ENCODE measurements at places on chromosomes 3 and 15.

DNA sequence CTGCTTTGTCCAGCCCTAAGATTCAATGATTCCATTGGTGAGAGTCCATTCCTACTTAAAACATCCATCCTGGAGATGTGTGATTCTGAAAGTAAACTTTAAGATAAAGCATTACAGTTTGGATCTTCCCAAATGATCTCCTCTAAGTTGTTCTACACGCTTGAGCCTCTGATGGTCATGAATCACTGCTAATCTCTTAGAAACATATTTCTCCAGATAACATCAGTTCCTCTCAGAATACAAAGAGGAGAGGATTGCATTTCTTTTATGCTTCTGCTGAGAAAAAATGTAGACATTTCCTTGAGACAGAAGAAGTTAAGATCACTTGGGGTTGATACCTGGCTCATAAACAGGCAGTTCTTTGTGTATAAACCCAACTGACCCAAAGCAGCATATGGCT lies 281.2 kb upstream of the DPH6 start:
- DNase-seq: no peak

DNA sequence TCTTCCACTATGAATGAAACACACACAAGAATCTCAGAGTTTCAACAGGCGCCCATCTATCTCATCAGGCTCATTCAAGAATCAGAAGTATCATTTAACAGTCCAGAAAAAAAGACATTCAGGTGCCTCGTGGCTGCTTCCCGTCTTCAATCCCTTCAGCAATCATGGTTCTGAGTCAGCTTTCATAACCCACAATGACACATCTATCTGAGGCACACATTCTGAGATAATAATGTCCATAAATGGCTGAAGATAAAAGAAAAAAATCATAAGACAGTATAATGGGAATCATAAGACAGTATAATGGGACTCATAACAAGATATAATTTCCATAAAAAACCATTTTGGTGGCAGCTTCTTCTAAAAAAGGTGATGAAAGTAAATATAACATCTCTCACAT lies 52.4 kb downstream of the TNIK start:
- no peak for DNase-seq

DNA sequence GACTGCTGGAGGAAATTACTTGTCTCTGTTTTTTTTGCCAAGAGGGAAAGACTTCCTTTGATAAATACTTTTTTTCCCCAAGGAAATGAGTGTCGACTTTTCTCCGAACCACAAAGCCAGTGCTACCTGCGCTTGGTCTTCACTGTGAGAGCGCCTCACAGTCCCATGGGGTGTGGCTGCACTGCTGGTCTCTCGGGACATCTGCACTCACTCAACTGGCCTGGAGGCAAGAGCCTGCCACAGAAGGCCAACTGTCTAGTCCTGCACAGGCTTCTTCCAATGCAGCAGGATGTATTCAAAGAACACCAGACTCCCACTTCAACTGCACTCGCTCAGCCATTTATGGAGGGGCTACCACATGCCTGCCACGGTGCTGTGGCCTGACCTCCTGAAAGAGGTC lies 40.6 kb upstream of the CGNL1 start:
- DNase-seq: no peak

DNA sequence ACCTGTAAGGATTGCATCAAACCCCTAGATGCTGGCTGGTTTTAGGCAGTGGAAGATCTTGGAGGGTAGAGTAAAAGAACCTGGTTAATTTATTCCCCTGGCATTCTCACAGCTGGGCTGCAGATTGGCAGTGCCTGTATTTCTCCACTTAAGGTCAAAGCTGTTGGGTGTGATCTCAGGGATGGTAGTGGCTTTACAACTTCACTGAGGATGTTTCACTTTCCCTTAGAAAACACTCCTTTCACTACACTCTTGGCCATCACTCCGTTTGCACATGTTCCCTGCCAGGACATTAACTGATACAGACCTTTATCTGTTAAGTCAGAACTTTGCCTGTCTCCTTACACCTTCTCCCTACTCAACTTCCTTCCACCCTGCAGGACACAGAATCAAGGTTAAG lies 779.1 kb upstream of the SEMA6D start:
- DNase-seq: no peak

DNA sequence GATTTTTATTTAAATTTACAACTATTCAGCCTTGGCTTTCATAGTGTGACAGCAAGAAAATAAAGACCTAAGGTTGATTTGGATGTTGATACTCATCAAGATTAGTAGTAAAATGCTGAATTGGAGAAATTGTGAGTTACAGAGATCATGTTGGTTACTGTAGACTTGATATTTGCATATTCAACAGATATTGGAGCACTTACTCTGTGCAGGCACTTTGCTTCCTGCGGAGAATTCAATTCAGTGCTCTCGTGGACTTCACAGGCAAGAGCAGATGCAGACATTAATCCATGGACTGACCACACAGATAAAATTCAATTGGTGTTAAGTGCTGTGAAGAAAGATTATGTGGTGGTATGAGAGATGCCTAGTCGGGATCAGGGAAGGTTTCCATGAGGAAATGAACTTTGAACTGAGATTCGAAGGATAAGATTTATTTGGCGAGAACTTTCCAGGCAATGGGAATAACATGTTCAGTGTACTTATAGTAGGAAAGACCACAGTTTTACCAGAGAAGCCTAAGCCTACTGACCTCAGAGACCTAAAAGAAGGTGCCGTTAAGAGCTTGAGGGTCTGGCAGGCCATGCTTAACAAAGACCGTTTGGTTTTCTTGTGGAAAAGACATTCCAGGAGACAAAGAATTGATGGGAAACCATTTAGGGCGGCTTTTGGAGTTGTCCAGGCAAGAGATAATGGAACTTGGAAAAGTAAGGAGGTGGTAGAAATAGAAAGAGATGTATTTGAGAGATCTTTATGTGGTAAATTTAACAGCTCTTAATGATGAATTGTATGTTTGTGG lies 4.3 kb downstream of the SELENOT start:
- no peak for DNase-seq

DNA sequence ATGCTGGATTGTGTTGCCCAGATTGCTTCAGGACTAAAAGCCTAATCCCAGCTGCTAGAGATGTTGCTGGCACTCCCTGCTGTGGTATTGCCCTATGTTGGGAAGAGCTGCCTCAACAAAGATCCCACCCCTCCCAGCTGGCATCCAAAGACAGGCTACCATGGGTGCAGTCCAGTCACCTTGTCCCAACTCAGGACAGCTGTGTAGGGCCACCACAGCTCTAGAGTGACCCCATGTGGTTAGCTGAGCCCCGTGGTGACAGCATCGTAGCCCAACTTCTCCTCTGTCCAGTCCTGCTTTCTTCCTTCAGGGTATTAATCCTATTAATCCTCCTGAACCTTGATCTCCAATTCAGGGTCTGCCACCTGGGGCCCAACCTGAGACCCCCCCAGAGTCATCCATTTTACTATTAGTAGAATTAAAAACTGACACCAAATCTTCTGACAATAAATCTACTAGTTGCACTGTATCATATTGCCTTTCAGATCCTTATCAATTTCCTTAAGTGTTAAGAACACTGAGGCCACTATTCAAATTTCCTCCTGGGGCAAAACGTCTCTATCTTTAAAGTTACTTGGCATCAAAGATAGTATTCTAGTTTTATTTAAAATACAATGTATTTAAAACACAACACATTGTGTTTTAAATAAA lies 83.5 kb downstream of the AQP9 start:
- no peak for DNase-seq

DNA sequence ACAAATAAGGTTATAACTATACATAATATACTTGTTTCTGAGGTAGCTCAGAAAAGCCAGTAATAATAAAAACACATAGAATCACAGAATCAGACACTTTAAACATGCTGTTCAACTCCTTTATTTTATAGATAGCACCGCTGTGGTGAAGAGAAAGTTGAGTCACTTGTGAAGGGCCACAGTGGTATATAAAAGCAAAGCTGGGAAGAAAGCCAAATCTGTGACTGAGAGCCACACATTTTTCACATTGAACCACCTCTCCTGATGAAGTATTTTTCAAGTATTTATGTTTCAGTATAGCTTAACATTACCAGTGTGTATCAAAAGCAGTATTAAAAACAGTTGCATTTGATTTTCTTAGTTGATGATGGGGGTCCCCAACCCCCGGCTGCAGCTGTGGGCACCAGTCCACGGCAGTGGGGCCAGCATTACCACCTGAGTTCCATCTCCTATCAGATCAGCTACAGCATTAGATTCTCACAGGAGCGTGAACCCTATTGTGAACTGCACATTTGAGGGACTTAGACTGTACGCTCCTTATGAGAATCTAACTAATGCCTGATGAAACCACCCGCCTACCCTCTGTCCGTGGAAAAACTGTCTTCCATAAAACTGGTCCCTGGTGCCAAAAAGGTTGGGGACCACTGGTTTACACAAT lies 46.2 kb downstream of the TBL1XR1 start:
- no peak for DNase-seq

- DNase-seq: no peak
Observed at GRCh38 chr3:16888785-16889607, 4.2 kb downstream of the PLCL2 start.

- peak; percentile 51 for DNase-seq
Observed at GRCh38 chr3:10292505-10293419, at the start of gene GHRL. GHRL (minus strand) TSS chr3:10292947; CDS start chr3:10290180, 2,767 bp downstream.

DNA sequence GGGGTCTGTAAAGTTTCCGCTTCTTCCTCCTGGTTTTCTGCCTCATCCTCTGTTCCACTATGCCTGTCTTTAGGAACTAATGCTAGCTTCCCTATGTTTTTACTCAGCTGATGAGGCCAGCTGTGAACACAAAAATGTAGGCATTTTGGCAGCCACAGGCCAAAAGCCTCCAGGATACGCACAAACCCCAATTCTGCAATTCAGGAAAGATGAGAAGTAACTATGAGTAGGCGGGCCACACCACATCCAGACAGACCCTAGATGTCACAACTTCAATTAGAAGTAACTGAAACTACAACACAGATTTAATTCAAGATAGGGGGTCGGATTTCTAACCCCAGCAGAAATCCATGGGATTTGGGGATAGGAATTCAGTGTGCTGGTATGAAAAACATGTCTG lies 11.9 kb downstream of the CA12 start:
- DNase-seq: no peak

- DNase-seq: no peak
Observed at GRCh38 chr15:81281766-81282605, 42.0 kb downstream of the STARD5 start.

DNA sequence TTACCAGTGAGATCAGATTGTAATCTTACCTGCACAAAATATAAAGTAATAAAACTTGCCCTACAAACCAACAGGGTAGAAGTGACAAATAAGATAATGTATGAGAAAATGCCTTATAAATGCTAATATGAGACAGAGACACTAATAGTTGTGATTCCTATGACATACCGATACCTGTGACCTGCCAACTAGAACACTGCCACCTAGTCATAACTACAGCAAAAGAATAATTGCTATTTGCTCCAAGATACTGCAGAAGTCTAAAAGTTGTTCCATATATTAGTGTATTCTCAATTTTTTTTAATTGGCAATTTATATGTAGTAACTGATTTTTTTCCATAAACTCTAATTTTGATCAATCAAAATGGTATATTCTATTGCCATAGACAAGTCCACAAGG lies 25.3 kb upstream of the GP5 start:
- DNase-seq: no peak
